H9 (cell line): ENCODE measurements at places on chromosomes 16 and 17.
A peak's percentile ranks its signal among the peaks of the same experiment; 100 is the strongest.

DNA sequence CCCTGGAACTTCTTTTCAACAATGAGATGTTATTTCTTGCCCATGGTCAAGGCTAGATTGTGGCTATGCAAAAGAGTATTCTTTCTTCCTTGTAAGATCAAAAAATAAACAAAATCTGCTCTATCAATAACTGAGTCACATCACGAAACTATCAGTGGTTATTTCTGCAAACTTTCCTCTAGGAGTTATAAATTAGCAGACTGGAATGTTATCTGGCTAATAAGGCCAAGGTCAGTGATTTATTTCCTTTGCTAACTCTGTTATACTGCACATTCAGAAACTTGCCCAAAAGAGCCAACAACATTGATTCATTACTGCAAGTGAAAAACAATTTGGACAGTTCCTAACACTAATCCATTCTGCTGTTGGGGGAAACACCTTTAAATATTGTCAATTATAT, 5.0 kb downstream of the ARL6IP1 start:
- no peak for DNase-seq

- no peak for DNase-seq
These were observed 1.3 kb downstream of the ADGRG1 start for GRCh38 chr16:57629516-57630406.

DNA sequence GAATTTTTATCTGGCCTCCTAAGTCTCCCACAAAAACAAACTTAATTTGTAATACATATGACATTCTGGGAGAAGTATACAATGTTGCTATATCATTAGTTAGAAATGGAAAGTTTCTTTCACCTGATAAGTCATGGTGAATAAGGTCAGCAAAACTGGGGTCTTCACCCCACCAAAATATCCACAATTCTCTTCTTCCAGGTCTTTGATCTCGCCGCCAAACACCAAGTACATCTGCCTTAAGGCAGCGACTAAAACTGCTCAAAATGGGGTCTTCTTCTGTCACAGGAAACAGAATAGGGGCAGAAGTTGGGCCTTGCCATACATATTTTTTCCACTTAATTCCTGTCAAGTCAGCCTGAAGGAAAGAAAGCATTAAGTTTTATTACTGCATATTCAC, 2.1 kb downstream of the MED13 start:
- no peak for DNase-seq

GRCh38 chr16:73166441-73166851, 118.5 kb upstream of the ZFHX3 start:
- DNase-seq = no peak

GRCh38 chr16:49889725-49890397, 33.9 kb upstream of the ZNF423 start:
- DNase-seq = no peak

GRCh38 chr16:88506723-88507122, 53.6 kb downstream of the ZFPM1 start:
- no peak for DNase-seq

DNA sequence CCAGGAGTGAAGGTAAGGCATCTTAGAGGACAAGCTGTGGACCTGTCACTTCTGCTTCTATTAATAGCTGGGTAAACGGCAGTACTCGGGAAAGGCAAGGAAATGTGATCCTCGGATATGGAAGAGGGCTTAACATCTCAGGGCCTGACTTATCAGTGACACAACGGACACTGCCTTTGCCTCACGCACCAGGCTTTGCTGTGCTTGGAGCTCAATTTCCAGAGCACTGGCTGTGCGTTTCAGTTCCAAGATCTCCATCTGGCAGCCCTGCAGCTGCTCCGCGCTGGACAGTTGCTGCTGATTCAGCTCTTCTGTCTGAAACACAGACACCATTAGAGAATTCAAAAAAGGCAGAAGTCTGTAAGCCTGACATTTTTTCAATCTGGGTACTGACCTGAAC, 3.5 kb downstream of the KRT40 start:
- no peak for DNase-seq

DNA sequence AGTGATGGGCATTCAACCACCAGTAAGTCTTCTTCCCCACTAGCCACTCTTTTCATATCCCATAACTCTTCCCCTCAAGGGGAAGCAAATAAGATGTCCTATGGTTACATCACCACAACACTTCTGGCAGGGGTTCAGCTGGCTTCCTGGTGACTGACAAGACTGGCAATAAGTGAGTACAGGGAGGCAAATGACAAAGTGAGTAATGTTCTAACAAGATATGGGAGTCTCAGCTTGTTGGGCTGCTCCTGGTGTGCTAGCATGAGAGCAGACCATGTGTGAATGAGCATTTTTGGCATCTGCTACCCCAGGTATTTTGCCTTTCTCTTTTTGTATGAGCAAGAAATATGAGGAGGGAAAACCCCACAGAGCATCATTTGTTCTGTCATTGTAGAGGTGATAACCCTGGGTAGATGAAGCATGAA, 9.9 kb downstream of the TMIGD1 start:
- no peak for DNase-seq

GRCh38 chr17:9299695-9300094, 275.9 kb downstream of the STX8 start:
- DNase-seq = no peak

DNA sequence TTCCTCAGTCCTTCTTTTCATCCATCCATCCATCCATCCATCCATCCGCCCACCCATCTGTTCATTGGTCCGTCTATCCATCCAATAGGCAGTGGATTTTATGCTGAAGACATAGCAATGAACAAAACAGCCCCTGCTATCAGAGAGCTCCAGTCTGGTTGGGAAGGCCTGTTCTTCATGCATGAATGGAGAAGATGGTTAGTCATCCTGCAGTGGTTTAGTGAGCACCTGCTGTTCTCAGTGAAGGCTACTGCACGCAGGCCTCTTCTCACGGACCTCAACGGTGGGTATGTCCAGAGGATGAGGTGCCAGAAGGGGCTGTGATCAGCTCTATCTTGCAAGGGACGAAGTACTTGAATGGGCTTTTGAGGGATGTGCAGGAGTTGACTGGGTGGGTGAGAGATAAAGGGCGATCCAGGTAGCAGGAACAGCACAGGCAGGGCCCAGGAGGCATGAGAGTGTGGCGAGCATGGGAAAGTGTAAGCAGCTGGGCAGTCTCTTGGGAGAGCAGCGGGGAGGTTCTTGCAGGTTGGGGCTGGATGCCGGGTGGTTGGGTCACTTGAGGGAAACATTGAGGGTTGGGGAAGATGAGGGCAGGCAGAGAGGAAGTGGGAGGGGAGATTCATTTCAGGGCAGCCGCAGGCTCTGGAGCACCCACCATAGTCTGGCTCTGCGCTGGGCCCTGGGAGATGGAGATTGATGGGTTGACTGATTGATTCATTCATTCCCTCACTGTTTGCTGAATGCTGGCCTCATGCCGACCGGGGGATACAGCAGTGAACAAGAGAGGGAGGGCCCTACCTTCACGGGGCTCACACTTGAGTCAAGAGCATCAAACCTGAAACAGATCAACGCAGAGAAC, 115.0 kb upstream of the CIBAR2 start:
- DNase-seq = no peak

DNA sequence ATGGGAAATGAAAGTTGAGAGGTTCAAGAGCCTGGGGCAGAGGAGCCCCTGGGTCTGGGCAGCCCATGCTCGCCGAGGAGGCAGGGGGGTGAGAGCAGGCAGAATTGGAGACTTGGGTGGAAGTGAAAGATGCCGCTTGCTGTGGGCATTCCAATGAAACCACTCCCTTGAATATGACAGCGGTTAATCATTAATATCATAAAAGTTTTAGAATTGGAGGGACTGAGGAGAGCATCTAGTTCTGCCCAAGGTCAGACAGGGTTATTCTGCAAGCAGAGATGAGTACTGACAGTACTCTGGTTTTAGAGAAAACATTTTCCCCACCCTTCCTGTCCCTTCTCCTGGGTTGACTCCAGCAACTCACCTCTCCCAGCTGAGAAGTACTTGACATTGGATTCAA, 180.2 kb downstream of the MSI2 start:
- no peak for DNase-seq

- no peak for DNase-seq
These were observed 28.6 kb upstream of the XYLT1 start for GRCh38 chr16:17499223-17499902.

GRCh38 chr16:69190046-69190588, 3.2 kb downstream of the SNTB2 start:
- DNase-seq = no peak

GRCh38 chr17:77178563-77178962, 37.8 kb downstream of the SEC14L1 start:
- DNase-seq = no peak

DNA sequence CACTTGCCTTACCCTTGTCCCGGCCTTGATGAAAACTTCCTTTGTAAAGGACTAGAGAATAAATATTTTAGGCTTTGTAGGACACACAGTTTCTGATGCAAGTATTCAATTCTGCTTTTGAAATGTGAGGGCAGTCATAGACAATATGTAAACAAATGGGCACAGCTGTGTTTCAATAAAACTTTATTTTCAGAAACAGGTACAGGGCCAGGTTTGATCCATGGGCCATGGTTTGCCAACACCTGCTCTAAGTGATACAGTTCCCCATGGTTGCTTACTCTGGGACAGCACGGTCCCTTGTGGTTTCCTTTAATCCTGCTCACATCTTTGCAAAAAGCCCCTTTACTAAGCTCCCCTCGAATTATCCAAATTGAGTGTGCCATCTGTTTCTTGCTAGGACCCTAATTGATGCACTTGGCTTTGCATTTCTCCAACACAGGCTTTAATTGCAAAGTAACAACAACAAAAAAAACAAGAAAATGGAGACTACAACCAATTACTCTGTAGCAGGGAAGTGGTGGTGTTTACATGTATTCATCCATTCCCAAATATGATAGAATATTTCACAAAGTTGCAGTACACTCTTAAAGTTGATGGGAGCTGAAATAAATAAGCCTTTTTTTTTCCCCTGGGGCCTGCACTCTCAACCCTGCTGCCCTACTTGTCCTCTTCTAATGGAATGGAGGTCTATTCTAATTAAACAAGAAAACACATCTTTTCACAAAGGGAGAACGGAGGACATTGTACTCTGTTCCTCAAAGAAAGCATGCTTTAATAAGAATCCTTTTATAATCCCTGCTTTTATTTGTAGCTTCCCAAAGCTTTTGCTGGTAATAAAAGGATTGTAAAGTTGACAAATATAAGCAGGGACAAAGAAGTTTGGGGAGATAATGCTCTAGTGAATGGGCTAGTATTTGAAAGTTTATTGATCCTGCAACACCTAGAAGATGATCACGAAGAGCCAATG, 37.7 kb upstream of the TOX3 start:
- DNase-seq = no peak

- no peak for DNase-seq
These were observed 590 bp downstream of the TMEM219 start for GRCh38 chr16:29962344-29962994.

DNA sequence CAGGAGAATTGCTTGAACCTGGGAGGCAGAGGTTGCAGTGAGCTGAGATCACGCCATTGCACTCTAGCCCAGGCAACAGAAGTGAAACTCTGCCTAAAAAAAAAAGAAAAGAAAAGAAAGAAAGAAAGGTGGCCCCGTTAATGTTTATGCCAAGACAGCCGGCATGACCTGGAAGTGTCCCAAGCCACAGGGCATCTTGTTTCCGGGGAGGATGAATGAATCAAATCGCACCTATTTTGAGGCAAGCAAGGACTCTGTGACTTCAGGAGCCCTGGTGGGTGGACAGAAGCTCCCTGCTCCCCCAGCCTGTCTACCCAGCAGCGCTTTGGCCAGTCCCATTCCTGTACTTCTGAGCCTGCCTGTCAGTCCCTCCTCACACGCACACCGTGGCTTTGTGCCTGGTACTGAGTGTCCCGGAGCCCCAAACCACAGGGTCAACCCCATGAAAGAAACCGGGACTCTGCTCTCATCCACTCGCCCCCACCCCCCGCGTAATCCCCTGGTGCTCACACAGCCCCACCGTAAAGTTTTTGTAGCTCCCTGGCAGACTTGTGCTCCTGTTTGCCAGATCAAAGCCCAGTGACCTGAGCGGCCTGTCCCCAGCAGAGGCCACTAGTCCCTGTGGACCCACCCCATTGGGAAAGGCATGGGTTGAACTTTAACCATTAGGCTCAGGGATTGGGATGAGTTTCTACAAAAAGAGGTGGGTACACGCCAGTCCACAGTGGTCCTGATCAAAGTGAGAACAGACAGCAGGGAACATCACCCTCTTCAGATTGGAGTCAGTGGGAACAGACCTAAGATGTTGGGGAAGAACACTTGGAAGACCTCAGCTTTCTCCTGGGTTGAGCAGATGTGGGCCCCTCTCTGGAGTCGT, 19.3 kb downstream of the CD2BP2 start:
- DNase-seq = peak; percentile 31

- no peak for DNase-seq
These were observed 54.1 kb downstream of the SMURF2 start for GRCh38 chr17:64607862-64608565.
